Activated T-helper 9 cell treated with anti-CD3 and anti-CD28 coated beads, Interleukin-2, amount 50 U/mL, for 16 hours (primary cell): ENCODE measurements at places on chromosomes 3 and 15.

DNA sequence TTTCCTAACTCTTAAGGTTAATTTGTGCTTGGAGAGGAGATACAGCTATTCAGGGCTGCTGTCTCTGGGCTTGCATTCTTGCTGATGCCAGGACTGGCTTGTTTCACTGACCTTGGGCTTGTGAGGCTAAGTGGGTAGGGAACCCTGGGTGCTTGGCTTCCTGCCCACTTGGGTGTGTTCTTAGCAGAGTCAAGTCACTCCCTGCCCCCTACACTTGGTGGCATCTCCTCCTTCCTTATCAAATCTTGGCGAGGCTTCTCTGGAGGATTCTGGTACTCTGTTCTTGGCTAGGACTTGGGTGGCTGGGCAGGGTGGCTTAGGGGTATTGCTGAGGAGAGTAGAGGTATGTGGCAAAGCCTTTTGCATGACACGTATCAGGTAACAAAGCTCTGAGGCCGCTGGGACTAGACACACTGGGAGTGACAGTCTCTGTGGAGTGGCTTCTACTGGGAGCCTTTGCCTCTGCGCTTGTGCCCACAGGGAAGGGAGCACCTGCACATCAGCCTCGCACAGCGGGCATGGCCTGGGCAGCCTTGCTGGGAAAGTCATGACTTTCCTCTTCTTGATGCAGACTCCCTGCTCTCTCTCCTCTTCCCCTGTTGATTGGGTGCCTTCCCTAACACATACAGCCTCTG is 41.8 kb downstream of the CHCHD6 start:
- no peak for DNase-seq

DNA sequence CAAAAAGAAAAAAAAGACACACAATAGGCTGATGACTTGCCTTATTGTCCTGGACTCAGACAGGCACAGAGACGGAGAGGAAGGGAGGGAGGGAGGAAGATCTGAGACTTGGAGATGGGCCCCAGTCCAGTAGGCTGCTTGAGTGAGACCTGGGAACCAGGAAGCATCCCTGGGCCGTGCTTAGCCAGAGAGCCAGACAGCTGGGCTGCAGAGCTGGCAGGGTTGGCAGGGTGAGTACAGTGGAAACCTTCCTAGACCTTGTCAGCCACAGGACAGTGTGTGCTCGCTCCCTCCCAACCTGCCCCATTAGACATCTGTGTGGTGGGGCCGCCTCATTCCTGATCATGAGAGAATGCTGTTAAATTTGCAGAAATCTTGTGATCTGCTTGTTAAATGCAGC is 107.9 kb upstream of the ALDH1A3 start:
- no peak for DNase-seq

- DNase-seq = no peak
Measured at GRCh38 chr3:197023241-197023997, 6.2 kb downstream of the MELTF start.

GRCh38 chr15:71252044-71252739 is 136.9 kb downstream of the THSD4 start:
- no peak for DNase-seq

DNA sequence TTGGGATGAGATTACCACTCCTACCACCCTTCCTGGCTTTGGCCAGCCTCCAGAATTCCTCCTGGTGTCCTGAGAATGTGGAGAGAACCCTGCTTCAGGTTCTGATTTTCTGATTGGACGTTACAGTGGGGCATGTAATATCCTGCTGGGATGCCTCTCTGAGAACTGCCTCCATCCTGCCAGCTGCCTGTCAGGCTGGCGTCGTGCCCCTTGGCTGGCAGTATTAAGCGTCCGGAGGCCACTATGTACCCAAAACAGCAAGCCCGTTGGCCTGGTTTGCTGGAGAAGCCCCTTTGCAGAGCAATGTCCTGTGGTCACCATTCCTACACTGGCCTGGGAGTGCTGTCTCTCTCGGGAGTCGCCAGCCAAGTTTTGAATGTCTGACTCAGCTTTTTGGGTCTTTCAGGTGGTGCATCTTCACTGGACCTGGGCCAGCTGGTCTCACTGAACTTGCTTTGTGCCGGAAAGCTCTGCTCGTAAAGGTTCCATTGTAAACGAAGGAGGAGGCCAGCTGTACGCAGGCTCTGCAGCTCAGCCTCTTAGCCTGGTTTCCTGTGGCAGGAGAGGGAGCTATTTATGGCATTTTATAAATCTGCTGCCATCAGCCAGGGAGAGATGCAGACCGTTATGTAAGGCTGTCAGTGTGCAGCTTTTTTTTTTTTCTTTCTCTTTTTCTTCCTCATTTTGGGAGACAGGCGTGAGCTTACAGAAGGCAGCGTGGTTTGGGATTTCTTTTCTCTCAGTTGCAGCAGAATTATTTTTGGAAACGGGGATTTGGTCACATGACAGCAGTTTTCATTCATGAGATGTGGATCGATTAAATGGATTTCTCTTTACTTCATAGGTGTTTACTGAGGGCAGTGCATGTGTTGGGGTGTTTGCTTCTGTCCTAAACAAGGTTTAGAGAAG is 19.0 kb upstream of the TRAK1 start:
- DNase-seq = no peak

- no peak for DNase-seq
Measured at GRCh38 chr3:24829011-24829581, 334.4 kb upstream of the THRB start.
